Inflammatory macrophage treated with lipopolysaccharide for 1 hour (primary cell): ENCODE measurements at places on chromosomes 12 and 14.

GRCh38 chr14:105138551-105139111 is 29.9 kb downstream of the JAG2 start:
- no peak for DNase-seq

DNA sequence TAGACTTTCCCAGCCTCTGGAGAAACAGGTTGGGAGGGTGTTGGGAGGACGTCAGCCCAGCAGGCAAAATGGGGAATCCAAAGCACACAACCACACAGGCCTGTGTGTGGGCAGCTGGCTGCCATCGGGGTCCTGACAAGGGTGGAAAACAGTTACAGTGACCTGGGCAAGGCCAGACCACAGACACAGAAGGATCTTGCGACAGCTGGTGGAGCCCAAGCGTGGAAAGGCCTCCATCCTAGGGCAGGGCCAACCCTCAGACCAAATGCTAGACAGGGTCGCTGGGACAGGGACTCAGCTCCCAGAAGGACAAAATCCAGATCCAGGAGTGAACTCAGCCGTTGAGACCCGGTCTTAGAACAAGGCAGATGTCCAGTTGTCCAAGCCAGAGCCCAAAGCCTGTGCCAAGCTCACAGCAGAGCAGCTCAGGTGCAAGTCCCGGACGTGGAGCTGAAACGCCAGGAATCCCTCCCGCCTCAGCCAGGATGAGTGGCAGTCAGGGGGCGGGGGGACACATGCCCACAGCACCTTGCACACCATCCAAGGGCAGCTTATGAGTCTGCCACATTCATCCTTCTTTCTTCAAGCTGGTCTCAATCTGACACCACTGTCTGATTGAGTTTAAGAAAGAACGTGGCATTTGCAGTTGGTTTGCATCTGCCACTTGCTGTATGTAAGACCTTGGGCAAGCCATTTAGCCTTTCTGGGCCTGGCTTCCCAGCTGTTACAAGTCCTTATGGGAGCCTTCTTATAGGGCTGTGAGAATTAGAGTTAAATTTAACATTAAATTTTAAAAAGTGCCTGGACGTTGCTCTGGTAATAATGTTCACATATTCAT is 37.6 kb downstream of the DEGS2 start:
- DNase-seq, result no peak

GRCh38 chr14:32426028-32426427 is 96.9 kb downstream of the AKAP6 start:
- no peak for DNase-seq

GRCh38 chr12:42446761-42447160 is 120.8 kb downstream of the PPHLN1 start:
- no peak for DNase-seq

- no peak for DNase-seq
Measured at GRCh38 chr14:101813171-101813759, 51.8 kb downstream of the PPP2R5C start.

DNA sequence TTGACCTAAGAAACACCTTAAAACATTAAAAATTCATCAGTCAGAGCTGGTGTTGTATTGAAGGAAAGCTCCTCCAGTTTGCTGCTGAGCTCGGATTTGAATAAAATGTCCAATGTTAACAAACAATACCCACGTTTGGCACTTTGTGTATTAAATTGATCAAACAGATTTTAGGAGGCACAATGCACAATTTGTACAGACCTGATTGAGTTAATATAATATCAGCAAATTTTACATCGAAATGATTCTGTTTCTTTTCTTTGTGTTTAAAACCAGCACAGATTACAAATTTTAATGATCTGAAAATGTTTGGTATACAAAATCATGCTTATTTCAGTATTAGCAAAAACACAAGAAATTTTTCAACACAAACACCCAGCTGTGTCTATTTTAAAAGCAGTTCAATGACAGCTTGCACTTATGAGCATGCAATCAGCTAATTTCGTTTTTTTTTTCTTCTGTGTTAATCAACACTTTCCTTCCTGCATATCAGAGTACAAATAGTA is 2.8 kb upstream of the FOXG1 start:
- no peak for DNase-seq

DNA sequence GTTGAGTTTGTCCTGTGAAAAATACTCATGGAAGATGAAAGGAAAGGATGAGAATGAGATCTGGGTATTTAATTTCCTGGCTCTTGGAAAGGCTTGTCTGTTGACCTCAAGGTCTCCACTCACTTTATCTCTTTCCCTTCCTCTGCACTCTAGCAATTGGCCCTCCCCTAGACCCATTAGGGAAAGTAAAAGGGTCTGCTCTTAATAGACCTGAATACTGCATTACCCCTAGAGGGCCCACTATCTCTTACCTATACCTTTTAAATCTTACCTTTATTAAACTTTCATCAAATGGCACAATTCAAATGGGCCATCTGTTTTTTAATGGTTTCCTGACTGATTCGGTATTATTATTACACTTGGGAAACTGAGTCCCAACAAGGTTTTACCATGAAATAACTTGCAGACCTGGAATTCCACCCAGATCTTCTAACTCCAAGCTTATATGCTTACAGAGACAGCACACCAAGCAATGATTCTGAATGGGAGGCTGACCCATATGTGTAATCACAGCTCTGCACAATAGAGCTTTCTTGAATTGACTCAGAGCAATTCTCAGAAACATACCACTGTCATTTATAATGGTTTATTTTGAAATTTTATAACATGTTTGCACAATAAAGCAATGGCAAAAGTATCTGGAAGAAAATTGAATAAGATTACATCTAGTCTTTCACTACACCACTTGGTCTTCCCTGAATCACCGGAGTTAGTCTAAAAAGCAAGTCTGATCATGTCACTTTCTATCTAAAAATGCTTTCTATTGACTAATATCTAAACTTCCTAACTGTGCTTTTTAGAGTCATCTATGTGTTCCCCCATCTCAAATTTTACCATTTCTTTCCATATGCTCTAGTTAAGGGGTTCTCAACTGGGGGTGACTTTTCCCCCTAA is 618.5 kb downstream of the NRXN3 start:
- no peak for DNase-seq

GRCh38 chr12:93137656-93138612 is 208.8 kb upstream of the EEA1 start:
- DNase-seq, result peak; percentile 73

DNA sequence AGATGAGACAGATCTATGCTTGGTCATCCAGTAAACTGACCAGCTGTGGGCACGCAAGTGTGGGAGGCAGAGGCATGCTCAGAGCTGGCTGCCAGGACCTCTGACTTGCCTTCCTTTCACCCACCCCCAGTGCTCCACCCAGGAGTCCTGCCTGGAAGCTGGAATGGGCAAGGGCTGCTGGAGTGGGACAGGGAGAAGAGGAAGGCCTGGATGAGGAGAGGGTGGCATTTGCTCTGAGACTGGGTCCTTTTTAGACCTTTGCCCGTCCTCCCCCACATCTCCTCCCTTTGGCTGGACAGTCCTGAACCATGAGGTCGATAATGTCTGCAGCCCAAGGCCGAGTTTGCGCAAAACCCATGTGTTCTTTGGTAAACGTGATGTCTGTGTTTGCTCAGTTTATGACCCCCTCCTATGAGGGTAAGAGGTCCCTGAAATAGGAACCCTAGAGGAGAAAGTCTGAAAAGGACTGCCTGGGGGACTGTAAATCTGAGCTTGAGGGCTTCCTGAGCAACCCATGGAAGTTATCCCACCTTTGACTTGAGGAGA is 3.8 kb upstream of the INHBE start:
- no peak for DNase-seq

DNA sequence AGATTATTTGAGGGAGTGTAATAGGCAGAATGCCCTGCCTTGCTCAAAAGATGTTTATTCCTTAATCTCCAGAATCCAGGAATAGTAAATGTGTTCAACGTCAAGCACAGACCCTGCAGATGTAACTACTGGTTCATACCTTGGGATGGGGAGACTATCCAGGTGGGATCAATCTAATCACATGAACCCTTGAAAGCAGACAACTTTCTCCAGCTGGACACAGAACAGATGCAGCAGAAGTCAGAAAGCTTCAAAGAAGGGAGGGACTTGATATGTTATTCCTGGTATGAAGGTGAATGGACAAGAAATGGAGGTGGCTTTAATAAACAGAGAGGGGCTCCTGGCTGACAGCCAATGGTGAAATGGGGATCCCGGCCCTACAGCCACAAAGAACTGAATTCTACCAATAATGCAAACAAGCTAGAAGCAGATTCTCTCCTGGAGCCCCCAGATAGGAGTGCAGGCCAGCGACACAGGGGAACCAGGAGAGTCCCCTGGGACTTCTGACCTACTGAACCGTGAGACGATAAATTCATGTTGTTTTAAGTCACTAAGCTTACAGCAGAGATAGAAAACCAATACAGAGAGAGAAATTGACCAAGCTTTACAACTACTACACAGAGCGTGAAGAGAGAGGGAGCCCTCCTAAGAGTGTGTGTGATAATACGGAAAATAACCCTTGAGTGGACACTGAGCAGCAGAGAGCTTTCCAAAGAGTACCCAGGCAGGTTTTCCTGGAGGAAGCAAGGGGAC is 133.5 kb upstream of the TMEM132C start:
- no peak for DNase-seq

DNA sequence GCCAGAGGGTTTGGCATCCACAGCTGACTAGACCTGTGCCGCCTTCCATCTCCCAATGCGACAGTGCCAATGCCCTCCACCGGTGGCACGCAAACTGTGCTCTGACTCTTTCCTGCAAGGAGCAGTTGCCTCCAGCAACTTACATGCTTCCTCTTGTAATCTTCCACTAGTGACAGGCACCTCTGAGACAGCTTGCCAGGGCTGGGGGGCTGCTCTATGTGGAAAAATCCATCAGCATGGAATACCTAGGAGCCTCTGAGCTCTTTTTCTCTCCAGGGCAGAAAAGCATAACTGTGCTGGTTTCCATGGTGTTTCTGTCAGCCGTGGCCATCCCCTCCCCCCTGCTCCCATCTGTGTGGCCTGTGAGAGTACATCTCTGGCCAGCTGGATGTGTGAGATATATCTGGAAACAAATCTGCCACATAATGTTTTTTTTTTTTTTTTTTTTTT is 110.6 kb downstream of the MYRFL start:
- DNase-seq, result no peak

DNA sequence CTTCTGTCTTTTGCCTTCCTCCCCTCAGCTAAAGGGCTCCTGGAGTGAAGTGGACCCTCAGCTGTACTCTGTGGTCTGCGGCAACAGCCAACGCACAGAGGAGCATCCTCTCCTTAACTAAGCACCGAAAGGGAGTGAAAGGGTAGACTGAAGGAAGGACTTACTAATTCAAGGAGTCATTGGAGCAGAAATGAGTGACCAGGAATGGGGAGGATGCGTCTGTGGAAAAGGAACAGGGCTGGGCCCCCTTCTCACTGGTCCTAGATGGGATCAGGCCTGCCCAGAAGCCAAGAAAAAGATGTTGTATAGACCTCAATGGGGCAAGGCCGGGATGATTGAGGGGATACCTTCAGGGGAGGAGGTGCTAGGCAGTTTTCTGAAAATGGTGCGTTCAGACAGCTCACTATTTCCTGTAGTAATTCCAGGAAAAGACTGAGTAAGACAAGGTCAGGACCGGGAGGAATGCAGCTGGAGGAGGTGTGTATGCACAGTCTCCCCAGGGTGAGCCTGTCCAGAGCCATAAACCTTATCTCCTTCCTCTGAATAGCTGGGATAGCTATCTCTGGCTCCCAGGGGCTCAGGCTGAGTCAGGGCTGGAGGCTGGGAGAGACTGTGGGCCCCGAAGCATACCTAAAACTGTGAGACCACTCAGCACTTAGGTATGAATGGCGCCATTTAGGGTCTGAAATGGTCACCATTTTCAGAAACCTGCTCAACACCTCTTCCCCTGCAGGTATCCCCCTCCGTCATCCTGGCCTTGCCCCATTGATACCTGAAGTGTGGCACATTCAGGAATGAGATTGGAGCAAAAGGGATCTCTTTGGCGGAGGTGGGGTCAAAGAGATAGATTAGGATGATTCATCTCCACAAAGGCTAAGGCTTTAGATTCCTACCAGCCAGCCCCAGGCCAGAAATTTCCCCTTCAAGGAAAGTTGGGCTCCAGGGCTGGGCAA is 20.2 kb upstream of the KRT8 start:
- no peak for DNase-seq

- no peak for DNase-seq
Measured at GRCh38 chr12:3680919-3681594, 71.9 kb downstream of the CRACR2A start.

DNA sequence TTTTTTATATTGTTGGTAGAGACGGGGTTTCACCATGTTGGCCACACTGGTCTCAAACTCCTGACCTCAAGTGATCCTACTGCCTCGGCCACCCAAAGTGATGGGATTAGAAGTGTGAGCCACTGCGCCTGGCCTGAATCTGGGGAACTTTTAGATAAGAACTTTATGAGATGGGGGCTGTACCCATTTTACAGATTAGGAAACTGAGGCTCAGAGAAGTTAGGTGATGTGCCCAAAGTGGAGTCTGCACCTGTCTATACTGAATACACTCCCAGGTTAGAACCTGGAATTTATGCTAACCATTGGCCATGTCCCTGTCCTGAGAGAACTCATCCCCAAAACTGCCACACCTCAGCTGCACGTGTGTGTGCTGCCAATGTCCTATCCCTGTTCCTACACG is 81.9 kb downstream of the ESRRB start:
- no peak for DNase-seq

GRCh38 chr12:115227137-115227615 is 543.2 kb upstream of the TBX3 start:
- no peak for DNase-seq

DNA sequence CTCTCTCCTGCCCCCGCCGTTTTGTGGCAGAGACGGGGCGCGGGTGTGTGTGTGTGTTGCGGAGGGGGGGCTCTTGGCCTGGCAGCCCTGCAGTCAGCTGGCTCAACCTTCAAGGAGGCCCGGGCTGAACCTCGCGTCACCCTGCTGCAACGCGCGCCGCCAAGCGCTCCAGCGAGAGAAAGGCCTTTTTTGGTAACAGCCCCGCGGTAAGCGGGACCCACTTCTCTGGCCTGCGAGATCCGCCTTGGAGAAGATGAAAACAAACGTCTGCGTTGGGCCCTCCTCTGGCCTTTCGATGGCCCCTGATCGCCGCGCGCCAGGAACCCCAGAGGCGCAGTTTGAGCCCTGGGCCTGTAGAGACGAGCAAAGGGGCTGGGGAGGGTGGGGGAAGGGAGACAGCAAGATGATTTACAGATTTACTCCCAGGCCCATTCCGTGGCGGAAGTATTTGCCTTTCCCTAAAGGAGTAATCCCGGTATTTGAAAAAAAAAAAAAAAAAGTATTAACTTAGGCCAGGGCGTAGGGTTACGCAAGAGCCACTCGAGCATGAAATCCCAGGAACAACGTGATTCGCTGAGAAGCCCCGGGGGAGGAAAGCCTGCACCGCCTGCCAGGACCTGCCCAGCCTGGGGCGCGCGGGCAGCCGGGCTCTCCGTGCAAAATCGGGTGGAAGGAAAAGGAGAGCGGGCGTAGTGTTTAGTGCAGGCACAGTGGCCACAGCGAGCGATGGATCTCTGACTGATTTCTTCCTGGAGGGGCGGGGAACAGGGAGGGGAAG is 4.5 kb upstream of the IRF2BPL start:
- peak; percentile 88 for DNase-seq

- peak; percentile 100 for DNase-seq
Measured at GRCh38 chr12:54411391-54412241, 7.5 kb downstream of the ITGA5 start.

- DNase-seq, result no peak
Measured at GRCh38 chr14:75794615-75795038, 133.6 kb downstream of the TTLL5 start.

GRCh38 chr14:23620177-23620702 is 15.9 kb upstream of the DHRS2 start:
- DNase-seq, result no peak
